ENCODE measurements at places on chromosomes 7 and 10. TPM values are rescaled to one million over a fixed set of nuclear protein-coding genes. Genes with fewer than 3 reads are reported as not detected.

DNA sequence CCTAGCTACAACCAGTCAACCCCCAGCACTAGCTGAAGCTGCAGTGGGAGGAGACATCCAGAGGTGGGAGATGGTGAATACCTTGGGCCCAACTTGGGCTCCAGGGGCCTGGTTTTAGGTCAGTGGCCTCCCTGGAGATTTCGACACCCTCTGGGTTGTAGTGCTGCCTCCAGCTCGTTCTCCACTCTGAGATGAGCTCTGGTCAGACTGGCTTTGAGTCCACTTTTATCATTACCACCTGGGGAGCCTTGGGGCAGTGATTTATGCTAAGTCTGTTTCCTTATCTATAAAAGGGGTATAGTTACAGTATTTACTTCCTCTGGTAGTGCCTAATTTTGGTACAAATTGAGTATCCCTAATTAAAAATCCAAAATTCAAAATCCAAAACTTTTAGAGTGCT, 22.8 kb downstream of the PPIA start:
- no peak for DNase-seq

DGKI gene
- 17.7 TPM for total RNA-seq

GRCh38 chr10:27646604-27647175, 98.9 kb downstream of the MKX start:
- DNase-seq, result no peak

H2BK1 gene
- 0.54 TPM for total RNA-seq

- no peak for DNase-seq
Measured at GRCh38 chr10:130232166-130233034, 96.2 kb downstream of the GLRX3 start.

HGF gene
- 1.2 TPM for total RNA-seq

GATA3 gene
- 0.80 TPM for total RNA-seq

GRCh38 chr7:22944510-22944909, 69.4 kb downstream of the HYCC1 start:
- DNase-seq, result no peak

UCN3 gene
- total RNA-seq, result not detected

PDE6C gene
- total RNA-seq, result not detected

DNA sequence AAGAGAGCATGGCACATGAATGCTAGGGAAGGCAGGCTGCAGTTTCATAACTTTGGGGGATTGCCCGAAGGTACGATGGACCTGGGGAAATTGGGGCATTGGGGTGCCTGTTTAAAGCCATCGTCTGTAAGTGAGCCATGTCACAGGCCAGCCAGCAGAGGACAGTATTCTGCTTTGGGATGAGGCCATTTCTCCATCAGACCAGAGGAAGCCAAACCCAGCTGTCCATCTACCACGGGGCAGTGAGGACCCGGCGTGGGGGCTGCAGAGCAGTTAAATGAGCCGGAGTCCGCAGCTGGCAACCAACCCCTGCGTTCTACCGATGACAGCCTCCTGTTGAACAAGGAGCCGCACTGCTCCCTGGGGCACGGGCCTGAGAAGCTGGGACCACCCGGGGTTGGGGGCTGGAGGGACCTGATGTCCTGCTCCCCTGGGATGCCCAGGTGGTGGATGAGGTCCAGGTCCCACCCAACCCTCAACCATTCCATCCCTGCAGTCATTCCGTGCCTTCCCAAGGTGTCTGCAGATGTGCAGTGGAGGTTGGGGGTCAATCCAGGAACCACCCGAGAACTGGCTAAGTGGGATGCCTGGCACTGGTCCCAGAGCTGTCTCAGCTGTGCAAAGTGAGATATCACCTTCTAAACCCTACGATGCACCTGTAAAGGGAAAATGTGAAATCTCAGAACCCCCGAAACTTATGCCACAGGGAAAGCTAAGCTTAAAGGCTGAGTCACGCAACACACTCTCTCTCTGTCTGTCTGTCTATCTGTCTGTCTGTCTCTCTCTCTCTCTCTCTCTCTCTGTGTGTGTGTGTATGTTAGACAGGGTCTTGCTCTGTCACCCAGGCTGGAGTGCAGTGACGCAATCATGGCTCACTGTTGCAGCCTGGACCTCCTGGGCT, 12.1 kb upstream of the RHBDD2 start:
- no peak for DNase-seq

- DNase-seq, result no peak
Measured at GRCh38 chr10:47299611-47300428, at the start of gene GDF10. TSS of gene GDF10 (plus strand) at chr10:47300197. CDS start at chr10:47300652, 455 bp downstream.

GRCh38 chr10:118007773-118008172, 39.0 kb downstream of the RAB11FIP2 start:
- DNase-seq, result no peak

GRCh38 chr7:29946428-29947186, 43.0 kb downstream of the SCRN1 start:
- no peak for DNase-seq

DNA sequence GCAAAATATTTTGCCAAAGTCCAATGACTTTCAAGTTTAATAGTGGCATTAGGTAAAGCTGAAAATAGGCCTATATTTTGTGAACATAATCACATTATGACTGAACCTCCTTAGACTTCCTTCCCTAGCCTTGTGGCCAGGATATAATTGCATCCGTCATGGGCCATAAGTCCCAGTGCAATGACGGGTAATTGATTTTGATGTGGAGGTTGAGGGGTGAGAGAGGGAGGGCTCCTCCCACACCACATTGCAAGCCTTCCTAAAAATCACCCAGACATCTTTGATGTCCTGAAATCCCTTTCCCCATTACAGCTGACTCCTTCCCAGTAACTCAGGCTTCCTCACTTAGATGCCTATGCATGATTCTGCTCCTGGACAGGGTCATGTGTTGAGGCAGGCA, 25.6 kb downstream of the TAS2R41 start:
- DNase-seq, result no peak

DNA sequence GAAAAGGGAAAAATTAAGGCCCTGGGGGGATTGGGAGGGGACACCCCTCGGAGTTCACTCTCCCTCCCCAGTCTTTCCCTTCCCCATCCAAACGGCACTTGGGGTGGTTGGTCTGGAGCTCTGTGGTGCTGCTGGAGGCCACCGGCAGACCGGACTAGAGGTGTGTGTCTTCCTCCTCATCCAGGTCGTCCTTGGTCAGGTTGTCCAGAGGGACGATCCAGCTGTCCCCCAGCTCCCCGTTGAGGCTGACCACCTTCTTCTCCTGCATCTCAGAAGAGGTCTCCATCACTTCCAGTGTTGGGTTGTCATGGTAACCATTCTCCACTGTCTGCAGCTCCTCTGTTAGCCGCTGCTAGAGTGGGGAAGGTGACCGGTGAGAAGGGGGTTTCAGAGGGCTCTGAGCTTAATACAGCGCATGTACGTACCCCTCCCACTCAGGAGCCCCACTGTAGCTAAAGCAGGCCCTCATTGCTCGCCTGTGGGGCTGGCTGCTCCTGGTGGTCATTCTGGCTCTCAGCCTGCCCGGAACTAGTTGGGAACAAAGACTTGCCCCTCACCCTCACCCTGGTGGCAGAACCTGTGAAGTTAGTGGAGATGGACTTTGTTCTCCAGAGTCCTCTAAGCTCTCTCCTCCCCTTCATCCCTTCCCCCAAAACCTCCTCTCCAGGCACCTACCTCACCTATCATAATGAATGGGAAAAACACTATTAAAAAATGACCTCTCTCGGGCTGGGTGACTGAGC, 52.1 kb downstream of the PODXL start:
- no peak for DNase-seq

DNA sequence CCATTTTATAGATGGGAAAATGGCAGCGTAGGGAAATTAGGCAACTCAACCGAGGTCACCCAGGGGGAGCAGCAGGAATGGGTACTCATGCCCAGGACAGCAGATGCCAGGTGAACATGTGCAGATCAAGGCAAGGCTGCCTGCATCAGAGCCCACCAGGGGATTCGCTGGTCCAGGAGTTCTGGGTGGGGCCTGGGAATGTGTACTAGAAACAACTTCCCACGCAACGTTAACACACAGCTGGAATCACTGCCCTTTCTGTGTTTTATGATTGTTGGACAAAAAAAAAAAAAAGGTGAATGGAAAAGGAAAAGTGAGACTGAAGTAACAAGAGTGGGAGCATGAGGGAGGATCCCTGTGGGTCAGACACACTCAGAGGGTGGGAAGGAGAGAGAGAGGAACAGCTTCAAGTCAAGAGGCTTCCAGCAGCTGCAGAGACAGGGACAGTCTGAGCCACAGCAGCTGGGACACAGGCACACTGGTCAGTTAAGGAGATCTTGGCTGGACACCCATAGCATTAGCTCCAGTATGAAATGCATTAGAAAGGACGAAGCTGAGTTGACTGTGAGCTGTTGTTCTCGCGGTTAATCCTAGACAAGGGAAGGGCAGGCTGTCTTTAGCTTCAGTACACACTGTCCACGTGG, 187.9 kb upstream of the INHBA start:
- DNase-seq, result no peak

- DNase-seq, result peak; percentile 64
Measured at GRCh38 chr10:68074775-68075549, at the start of gene HERC4. TSS of gene HERC4 (minus strand) at chr10:68075283. CDS start at chr10:68073108, 2,175 bp downstream.

DNA sequence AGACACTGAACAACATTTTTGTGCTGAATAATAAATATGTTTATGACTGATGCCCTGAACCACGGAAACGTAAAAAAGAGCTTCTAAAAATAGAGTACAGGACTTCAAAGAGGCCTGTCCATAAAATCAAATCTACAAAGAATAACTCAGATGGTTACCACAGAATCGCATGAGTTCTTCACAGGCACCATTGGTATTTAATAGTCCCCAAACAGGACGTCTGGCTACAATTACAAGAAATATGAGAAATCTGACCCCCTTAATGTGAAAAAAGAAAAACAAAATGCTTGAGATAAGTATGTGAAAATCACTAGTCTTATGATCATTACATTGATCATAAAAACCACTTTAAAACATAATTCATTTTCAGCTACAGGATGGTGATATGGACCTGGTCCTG, 20.8 kb downstream of the CYTH3 start:
- DNase-seq, result no peak

GRCh38 chr10:73017955-73018480, 63.4 kb upstream of the PLA2G12B start:
- no peak for DNase-seq

DNA sequence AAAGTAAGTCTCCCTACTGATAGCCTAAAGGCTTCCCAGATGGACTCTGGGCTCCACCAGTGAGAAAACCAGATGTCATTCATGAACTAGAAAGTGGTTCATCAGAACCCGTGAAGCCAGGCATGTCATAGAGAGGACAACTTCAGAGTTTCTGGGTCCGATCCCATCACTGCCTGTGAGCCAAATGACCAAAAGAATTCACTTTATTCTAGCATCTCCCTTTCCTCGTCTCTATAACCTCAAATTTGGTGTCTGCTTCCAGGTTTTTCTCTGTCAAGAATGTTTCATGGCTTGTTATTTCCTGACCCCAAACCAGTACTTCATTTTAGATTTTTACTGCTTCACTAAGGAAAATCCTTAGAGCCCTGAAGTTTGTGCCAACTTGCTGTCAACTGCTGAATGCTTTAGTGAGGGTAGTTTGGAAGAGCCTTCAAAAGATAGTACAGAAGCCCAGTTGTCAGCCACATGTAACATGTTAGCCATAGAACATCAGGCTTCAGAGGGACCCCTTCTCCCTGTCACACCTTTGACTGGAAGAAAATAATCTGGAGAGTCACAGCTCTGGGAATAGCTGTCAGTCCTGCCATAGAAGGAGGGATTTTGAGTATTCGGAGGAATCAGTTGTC, 34.0 kb downstream of the ITGB8 start:
- DNase-seq, result no peak

DNA sequence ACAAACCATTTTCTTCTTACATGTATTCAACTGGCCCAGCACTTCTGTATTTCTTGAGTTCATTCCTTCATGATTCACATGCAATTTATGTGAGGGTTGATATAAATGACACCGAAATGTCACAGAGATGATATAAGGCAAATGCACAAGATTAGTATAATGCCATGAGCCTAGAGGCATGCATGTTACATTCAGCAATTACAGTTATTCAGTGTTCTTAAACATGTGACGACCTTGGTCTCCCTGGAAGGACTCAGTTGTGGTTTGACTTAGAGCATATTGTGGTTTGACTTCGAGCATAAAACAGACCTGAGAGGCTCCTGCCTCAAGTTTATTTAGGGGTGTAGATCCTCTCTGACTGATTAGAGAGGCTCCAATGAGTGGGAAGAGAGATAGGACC, 752.1 kb upstream of the POM121L12 start:
- DNase-seq, result no peak

MYOZ1 gene
- 0.66 TPM for total RNA-seq

DNA sequence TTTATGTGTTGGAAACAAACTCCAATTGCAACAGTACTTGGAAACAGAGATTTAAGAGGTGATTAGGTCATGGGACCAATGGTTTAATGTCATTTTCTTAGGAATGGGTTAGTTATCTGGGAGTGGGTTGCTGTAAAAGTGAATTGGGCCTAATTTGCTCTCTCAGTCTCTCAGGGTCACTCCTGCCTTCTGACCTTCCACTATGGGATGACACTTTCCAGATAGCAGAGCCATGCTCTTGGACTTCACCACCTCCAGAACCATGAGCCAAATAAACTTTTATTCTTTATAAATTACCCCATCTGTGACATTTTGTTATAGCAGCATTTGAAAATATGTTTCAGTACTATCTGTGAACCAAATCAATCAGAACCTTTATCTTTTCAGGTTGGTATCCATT, 1509.1 kb downstream of the REEP3 start:
- no peak for DNase-seq

GRCh38 chr7:2008936-2009540, 223.7 kb downstream of the MAD1L1 start:
- no peak for DNase-seq

- DNase-seq, result no peak
Measured at GRCh38 chr10:4312051-4312835, 513.8 kb upstream of the AKR1E2 start.

PRKG1 gene
- not detected for total RNA-seq

DNA sequence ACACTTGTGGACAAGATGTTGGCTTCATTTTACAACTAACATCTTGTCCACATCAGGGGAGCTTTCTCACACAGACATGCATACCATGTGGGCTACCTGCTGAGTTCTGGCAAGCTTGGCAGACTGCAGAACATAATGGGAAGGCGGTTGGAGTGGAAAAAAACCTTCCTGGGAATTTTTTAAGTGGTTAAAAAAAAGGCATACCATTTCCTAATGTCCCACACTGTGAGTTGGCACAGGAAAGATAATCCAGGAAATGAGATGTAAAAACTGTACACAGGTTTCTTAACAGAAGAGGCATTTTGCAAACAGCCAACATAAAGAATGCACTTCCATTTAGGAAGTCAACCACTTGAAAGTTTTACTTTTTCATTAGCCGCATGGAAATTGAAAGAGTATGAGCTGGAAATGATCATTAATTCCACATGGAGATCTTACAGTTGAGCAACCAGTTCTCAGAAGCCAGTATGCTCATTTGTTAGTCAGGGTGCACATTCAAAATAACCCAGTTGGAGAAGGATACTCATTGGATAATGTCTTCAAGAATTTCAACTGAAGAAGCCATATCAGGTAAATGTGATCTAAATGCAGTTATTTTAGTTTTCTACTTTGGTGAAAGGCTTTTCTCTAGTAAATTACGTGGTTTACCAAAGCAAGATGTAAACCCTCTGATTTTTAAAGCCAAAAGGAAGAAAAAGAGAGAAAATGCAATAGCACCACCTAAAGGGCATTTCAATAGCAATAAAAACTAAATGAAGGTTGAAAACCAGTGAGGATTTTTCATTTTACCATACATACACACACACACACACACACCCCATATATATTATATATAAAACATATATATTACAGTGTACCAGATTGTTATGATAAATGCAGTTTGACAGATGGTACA, 194.0 kb downstream of the TAX1BP1 start:
- DNase-seq, result no peak

GRCh38 chr7:41463770-41464470, 239.0 kb downstream of the INHBA start:
- no peak for DNase-seq

GRCh38 chr10:59242057-59242456, 65.6 kb downstream of the PHYHIPL start:
- no peak for DNase-seq

MEIG1 gene
- total RNA-seq, result not detected

All from GM12878 (cell line).